Stimulated activated CD4-positive, alpha-beta T cell treated with anti-CD3 and anti-CD28 coated beads, Interleukin-2, amount 100 ng/mL, for 24 hours (primary cell): ENCODE measurements at places on chromosomes 2 and 18.

- DNase-seq = no peak
Measured at GRCh38 chr2:180655842-180656454, 324.5 kb upstream of the UBE2E3 start.

GRCh38 chr18:59848002-59848401 lies 51.8 kb upstream of the PMAIP1 start:
- DNase-seq = no peak

GRCh38 chr18:4016391-4017049 lies 438.6 kb downstream of the DLGAP1 start:
- no peak for DNase-seq

DNA sequence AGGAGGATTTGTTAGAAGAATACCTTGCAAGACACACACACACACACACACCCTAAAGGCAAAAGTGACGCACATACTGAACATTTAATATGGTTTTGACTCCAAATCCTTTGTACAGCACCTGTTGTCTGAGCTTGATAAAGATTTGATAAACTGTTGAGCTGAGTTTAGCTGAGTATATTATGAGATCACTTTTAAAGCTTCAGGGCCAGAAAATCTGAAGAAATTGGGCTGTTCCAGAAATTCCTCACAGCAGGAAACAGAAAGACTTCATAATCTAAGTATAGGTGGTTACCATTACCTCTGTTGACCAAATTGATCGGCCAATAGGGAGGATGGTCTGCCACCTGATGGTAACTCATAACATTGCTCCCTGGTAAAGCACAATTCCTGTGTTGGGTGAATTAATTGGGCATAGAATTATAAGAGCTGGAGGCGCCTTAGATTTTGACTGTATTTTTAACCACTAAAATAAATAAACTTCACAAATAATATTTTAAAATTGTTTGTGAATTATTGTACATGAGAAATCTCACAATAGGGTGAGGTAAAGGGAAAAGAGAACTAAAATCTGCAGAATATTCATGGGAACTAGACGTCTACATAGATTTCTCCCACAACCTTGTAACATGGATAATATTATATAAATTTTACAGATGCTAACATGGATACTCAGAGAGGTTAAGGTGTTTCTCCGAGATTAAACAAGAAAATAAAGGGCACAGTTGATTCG lies 21.8 kb upstream of the RPIA start:
- peak; percentile 24 for DNase-seq

- DNase-seq = no peak
Measured at GRCh38 chr2:127811397-127812321, 688 bp upstream of the WDR33 start.

DNA sequence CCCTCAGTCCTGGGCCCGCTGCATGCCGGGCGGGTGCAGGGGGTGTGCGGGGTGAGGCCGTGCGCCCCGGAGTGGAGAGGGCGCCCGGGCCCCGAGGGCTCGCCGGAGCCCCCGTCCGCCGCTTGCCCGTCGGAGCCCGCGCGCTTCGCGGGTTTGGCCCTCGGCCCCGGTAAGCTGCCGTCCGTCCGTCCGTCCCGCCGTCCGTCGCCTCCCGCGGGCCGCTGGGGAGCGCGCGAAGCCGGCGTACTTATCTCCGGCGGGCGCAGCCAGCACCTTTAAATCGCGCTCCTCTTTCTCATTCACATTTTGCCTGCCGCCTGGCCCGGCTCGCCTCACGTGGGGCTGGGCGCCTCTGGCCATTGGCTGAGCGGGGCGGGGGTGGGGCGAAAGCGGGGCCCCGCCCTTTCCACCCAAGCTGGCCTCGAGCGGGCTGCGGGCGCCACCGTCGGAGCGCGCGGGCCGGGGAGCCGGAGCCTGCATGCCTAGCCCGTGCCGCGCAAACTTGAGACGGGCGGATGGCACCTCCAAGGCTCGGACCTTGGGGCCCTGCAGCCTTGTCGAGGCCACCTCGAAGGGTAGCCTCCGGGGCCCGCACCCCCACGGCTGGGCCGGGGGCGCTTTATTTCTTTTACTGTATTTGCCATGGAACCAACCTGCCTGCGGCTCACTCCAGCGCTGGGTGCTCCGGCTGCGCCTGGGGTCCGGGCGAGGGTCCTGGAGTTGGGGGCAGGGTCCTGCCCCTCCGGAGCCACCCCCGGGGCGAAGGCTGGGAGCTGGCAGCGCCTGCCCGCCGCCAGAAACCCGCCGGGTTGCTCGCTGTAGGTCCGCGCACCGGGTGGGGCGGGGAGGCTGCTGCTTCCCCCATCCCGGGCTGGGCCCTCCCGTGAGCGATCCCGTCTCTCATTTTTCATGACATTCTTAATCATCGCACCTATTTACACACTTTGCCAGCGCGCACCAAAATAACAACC lies at the start of gene GBX2:
TSS of gene GBX2 (minus strand) at position 277 of the 971 bp plus-strand sequence. CDS start 415 bp downstream, outside the sequence.
- peak; percentile 40 for DNase-seq

GRCh38 chr2:209260281-209260680 lies 163.6 kb upstream of the MAP2 start:
- DNase-seq = no peak

DNA sequence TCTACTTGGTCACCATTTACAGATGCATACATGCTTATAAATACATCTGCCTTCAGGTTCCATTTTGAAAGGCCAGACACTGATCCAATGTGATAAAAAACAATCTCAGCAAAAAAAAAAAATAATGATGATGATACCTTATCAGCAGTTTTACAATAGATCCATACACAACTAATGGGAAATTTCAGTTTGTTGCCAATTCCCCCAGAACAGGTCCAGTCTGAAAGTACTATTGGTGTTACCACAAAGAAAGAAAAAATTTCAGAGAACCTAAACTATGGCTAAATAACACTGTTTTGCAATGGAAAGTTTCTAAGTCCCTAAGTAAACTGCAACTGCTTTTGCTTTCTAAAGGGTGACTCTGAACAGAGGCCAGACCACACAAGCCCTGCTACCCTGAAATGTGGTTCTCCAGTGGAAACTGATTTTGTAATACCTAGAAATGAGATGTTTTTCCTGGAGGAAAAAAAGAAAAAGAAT lies 54.1 kb downstream of the LPIN2 start:
- no peak for DNase-seq

- DNase-seq = no peak
Measured at GRCh38 chr18:3717376-3718025, 267.5 kb downstream of the TGIF1 start.

DNA sequence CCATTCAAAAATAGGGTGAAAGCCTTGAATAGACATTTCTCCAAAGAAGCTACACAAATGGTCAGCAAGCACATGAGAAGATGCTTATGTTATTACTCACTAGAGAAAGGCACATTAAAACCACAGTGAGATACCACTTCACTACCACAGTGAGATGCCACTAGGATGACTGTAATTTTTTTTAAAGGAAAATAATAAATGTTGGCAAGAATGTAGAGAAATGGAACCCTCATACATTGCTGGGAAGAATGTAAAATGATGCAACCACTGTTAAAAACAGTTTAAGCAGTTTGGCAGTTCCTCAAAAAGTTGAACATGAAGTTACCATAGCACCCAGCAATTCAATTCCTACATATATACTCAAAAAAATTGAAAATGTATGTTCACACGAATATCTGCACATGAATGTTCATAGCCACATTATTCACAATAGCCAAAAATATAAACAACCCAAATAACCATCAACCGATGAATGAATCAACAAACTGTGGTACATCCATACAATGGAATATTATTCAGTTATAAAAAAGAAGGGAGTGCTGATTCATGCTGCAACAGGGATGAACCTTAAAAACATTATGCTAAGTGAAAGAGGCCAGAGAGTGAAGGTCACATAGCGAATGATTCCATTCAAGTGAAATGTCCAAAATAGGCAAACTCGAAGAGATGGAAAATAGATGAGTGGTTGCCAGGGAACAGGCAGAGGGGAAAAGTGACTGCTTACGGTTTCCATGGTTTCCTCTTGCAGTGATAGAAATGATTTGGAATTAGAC lies 156.2 kb upstream of the NDUFV2 start:
- DNase-seq = no peak

DNA sequence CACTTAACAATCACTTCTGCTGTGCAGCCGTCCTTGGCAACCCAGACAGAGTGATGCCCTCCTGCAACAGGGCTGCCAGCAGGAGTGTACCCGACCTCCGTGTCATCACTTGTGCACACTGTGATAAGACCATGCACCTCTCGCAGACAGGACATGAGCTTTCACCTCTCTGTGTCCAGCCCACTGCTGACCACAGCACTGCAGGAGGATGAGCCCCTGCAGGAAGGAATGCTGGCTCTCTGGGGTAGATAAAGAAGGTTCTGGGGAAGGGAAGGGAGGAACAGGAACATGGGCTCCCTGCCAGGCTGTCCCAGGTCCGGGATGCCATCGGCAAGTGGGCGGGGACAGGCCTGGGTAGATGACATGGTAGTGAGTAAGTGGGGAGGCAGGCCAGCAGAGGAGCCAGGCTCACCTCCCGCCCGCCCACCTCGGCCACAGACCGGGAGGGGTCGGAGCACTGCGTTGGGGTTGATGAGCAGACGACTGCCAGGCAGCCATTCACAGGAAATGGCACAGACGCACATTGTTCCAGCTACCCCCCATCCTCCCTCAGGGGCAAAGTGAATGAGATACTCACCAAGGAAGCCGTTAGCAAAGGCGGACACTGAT lies 18.6 kb upstream of the COL6A3 start:
- peak; percentile 88 for DNase-seq
